NCI-H2029 treated with DMSO at 0.1 percent for 48 hours (cell line): ENCODE measurements at places on chromosomes 1 and 21.
A peak's percentile ranks its signal among the peaks of the same experiment; 100 is the strongest.

DNA sequence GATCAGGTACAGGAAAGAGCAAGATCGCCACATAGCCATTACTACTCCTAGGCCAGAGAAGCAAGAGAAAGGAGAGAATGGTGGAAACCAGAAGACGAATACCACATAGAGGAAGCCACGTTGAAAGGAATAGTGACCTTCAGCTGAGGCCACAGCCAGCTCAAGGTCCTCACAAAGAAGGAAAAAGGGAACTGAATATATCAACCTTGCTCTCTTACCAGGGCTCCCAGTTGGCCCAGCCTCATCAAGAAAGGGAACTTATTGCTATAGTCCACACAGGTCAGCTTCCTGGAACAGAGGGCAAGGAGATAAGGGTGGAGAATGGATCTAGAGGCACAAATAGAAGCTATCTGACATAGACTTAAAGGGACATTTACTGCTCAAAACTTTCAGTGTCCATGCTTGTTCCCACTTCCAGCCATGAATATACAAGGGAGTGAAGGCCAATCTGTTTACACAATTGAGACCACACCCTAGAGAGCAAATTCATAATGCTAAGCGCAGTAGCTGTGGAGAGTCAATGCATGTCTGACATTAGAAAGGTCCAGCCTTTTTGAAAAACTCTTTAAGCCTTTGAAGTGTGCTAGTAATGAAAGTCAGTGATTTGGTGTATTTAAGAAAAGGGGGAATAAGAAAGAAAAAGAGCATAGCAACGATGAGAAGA, 120.7 kb upstream of the ZC3H11B start:
- DNase-seq: no peak

- peak; percentile 94 for DNase-seq
These were observed 153.3 kb downstream of the TOMM20 start for GRCh38 chr1:234975122-234975940.

DNA sequence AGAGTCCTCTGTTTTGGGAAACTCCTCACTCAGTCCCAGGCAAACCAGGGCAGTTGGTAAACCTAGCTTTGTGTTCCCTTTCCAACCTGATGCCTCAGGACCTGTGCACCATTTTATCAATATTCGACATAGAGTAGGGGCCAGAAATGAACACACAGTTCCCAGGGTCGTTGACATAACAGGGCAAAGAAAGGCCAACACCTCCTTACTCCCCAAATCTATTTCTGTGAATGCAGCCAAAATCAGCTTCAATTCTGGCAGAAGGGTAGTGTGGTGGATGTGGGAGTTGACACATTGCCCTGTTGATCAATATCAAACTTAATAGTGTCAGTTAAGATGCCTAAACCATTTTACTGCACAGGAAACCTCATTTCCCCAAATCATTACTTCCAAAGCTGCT, 104.6 kb upstream of the SPATA6 start:
- DNase-seq: no peak

DNA sequence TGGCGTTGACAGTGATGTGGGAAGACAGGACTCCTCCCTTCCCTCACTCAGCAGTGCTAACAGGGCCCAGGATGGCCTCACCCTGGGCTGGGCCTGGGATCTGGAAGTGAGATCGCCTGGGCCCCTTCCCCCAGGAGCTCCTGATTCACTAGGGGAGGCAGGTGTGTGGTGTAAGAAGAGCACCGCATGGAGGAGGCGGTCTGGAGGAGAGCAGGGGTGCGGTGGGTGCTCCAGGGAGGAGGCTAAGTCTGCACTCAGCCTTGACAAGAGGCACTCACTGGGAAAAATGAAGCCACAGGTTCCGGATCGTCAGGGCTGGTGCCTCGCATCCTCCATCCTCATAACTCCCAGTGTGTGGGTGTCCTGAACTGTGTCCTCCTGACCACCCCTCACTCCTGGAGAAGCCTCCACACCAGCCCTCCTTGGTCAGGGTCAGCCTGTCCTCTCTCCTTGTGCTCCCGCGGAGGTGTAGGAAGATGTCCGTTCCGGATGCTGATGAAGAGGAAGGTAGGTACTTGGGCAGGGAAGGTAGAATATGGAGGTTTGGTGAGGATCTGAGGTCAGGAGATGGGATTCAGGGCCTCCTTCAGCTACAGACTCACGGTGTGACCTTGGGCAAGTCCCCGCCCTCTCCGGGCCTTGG, 142.1 kb upstream of the WNT4 start:
- no peak for DNase-seq

DNA sequence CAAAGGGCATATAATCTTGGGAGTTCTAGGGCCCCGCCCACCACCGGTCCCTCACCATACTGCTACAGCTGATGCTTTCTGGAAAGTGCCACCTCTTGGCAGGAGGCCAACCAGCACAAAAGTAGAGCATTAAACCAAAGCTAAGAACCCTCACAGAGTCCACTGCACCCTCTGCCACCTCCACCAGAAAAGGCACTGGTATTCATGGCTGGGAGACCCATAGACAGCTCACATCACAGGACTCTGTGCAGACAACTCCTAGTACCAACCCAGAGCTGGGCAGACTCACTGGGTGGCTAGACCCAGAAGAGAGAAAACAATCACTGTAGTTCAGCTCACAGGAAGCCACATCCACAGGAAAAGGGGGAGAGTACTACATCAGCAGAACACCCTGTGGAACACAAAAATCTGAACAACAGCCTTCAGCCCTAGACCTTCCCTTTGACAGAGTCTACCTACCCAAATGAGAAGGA, 10.8 kb downstream of the THEM4 start:
- no peak for DNase-seq

GRCh38 chr1:211551638-211552460, 27.1 kb downstream of the SLC30A1 start:
- no peak for DNase-seq

DNA sequence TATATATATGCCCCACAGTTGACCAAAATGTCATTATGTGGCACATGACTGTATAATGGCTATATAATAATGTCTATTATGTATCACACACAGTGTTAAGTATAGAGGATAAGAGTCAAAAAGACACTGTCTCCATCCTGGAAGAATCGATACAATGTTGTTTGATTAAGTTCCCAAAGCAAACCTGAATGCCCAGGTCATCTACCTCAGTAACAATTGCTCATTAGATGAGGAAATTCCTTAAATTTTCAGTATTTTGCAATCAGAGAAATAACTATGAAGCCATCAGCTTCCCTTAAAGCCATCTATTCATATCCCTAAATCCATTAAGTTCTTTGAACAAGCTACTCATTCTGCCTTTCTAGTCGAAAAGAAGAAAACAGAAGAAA, 10.0 kb downstream of the FOXJ3 start:
- DNase-seq: no peak

GRCh38 chr1:29441916-29442668, 205.8 kb downstream of the PTPRU start:
- no peak for DNase-seq

DNA sequence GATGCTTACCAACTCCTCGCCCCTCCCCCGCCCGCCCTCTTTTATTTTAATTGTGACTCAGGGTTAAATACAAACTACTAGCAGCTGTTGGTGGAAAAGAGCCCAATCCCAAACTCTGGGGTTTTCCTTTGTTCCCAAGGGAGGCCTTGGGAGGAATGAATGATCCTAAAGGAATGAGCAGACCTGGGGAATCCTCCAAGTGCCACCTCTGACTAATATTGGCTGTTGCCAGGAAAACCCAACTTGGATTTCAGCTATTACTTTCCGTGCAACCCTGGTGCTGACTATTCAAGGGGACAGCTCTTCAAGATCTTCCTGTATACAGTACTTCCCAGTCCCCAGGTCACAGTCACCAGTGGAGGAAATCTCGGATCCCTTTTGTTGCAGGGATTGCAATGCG, 1.3 kb upstream of the S100A10 start:
- no peak for DNase-seq

- no peak for DNase-seq
These were observed 12.8 kb downstream of the MAB21L3 start for GRCh38 chr1:116123837-116124533.

DNA sequence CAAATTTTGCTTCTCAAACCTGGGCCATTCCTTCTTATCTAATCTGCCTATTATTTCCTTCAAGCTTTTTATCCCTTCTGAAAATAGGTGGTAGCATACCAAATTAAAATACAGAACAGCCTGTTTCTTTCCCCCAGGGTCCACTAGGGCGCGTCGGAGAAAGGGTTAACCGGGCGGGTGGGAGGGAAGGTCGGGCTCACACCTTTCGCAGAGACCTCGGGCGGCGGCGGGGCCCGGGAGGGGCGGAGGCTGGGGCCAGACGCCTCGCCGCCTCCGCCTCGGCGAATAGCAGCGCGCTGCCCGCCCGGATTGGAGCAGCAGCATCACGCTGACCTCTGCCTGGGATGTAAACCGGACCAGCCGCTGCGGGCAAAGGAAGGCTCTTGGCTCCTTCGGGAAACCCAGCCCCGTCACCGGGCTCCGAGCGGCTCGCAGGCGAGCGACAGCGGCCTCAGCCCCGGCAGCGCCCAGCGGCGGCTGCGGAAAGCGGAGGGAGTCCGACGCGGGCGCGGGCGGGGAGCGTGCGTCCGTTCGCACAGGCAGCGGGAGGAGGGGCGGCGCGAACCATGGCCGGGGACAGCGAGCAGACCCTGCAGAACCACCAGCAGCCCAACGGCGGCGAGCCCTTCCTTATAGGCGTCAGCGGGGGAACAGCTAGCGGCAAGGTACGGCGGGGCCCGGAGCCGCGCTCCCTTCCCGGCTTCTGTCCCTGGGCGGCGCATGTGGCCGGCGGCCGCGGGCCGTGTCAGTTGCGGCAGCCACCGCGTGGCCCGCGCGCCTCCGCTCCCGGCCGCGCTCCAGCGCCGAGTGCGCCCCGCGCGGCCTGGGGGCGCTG, at the start of gene UCK2:
Gene UCK2, plus strand, starts transcription at position 347 of the 835 bp plus-strand sequence. Its CDS starts 220 bp downstream, at position 567.
- no peak for DNase-seq

GRCh38 chr1:160024195-160024905, 7.4 kb downstream of the PIGM start:
- DNase-seq: no peak

DNA sequence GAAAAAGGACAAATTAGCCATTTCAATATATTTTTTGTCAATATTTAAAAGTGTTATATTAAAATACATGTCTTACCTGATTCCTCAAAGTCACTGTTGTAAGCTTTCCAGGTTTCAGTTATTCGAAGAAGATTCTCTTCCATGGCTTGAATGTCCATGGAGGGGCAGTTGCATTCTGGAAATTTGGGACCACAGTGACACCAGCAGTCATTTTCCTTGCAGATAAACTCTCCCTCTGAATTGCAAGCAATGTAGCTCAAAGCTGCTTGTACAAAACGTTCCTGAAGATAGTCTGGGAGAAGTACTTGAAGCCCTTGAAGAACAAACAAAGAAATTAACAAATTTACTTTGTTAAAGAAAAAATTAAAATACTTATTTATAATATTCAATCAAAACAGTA, 251.7 kb downstream of the BRINP3 start:
- DNase-seq: no peak
